Amygdala (tissue), 56 donors: ENCODE measurements at places on chromosomes 1 and 21.

DNA sequence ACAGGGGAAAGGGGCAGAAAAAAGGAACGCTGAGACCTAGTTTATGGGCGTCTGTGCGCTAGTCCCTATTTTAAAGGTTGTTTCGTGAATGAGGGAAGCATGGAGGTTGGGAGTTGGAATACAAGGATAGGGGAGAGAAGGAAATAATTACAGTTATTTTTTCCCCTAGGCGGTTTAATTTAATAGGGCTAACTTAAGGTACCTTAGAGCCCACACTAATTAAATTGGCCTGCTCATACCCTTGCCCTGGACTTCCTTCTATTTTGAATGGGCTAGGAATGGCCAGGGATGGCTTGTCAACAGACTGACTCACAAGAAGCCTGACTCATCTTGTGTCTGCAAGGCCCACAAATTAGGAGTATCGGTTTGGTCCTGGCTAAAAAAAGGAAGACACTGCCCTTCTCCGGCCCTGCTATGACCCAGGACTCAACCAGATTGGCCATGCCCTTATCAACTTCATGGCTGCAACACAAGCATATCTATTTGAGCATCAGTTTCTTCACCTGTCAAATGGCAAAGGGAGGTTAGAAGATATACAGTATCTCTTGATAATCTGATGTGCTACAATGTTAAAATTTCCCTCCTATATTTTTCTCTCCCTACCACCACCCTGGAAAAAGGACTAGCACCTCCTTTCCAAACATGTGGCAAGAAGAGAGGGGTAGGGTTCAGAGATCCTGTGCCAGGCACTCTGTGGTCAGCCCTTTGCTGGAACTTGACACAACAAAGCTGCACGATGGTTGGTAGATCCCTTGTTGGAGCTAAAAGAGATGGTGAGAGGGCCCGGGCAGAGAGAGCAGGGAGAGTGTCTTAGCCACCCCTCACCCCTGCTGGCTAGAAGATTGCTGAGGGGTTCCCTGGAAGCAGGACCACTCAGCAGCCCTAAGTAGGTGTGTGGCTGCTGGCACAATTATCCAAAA, 2.2 kb upstream of the SSBP3 start:
- DNase-seq, result no peak

DNA sequence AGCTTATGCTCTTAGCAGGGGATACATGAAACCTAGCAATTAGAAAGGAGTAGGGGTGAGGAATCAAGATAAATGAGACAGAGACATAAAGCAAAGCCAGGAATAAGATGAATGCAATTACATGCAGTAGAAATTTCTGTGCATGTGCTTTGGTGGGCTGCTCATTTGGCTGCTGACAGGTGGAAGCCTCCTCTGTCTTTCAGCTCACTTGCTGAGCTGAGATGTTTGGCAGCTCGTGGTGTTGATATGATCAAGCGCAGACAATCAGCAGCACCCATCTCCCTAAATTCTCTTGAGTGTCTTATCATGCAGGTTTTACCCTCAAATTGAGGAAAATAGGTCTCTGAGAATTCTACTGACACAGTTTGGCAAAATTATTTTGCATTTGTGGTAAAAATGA, 108.3 kb upstream of the CD34 start:
- DNase-seq, result no peak

GRCh38 chr1:40981691-40982448, 2.4 kb downstream of the CTPS1 start:
- DNase-seq, result no peak

- no peak for DNase-seq
Measured at GRCh38 chr1:8911416-8912309, 33.2 kb upstream of the ENO1 start.

DNA sequence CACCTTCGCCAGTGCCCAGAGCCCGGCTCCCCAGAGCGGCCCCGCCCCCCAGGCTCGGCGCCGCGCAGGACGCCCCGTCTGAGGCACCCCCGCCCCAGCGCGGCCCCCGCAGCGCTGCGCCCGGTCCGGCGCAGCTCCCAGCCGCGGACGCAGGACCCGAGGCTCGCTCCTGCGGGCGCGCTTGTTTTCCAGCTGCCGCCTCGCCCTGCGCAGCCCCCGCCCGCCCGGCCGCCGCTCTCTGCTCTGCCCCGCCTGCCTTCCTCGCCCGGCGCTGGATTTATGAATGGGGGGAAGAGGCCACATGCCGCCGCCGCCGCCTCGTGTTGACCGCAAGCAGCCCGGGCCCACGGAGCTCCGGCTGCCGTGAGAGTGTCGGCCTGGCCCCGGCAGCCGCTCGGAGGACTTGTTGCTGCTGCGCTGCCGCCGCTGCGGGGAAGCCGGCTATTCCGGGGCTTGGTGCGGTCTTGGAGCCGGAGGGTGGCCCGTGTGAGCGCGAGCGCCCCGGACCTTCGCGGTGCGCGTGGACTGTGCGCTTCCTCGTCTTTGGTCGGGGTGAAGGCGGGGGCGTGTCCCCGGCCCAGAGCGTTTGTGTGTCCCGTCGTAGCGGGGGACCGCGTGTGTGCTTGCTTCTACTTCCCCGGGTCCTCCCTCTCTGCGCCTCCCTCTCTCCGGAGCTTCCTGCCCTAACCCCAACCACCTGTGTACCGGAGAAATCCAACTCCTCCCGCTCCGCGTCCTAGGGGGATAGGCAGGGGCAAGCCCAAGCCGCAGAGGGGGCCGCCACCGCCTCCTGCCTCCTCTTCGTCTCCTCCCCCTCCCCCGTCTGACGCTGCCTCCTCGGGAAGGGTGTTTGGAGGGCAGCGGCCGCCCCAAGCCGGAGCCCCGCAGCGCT, 736 bp downstream of the KCNC4 start:
- DNase-seq, result no peak

DNA sequence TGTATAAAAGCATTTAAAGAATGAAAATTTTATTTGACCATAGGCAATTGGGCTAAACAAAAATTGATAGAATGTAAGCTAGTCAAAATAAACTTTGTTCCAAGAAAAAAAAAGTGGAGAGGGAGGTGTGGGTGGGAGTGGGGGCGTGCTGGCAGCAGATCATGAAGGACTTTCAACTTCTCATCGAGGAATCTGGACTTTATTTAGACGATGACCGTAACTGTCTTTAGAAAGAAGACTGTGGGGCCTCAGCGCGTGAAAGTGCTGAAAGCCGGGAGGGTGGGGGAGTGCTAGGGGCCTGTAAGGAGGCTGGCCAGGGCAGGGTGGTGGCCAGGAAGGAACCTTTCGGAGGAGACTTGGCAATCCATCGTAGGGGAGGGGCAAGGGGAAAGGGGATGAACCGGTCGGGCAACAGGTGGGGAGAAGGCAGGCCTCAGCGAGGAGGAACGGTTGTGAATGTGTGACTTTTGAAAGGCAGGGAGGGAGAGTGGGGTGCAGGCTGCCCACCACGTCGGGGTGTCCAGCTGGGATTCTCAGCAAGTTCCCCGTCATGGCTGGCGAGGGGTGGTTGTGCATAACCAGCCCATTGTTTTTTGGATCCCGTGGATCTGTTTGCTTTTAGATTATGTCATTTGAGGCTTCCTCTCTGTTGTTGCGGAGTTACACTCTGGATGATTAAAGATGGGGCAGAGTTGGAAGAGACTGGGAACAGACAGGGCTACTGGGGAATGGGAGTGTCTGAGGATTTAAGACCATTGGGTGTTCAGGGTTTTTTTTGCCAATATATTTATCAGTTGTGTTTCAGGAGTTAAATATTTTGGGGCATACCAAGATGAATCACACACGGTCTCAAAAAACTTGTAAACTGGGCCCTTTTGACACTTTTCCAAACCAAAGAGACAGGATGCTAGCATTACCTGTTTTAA, 35.5 kb downstream of the HUNK start:
- DNase-seq, result no peak
